ENCODE measurements at places on chromosomes 3 and 15.

DNA sequence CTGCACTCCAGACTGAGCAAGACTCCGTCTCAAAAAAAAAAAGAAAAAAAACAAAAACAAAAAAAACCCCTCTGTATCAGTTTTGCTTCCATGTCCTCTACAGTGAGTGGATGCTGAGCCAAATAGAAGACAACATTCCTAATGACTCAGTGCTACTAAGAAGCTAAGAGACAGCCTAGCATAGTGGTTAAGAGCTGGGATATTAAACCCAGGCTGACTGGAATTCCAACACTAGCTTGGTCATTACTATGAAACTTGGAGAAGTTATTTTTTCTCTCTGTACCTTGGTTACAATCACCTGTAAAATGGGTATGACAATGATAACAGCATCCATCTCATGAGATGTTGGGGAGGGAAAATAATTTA, 60.9 kb upstream of the PYGO1 start:
- no peak for DNase-seq

DNA sequence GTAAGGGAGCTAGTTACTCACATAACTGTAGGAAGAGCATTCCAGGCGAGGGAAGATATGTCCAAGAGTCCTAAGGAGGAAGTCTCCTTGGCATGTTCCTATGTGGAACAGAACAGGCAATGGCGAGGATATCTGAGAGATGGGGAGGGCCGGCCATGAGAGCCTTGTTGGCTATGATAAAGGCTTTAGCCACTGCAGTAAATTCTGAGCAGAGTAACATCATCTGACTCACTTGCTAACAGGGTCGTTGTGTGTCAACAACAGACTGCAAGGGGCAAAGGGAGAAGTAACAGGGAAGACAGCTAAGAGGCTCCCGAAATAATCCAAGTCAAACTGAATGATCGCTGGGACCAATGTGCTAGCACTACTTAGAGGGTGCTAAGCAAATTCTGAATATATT, 21.6 kb downstream of the SFMBT1 start:
- DNase-seq: no peak

- DNase-seq: no peak
Measured at GRCh38 chr3:142354076-142354475, 93.8 kb downstream of the XRN1 start.

- DNase-seq: no peak
Measured at GRCh38 chr3:193946945-193947344, 189.0 kb upstream of the HES1 start.

GRCh38 chr15:73375755-73376305, 7.1 kb upstream of the HCN4 start:
- DNase-seq: no peak

GRCh38 chr3:119294696-119295671, 801 bp downstream of the ARHGAP31 start:
- DNase-seq: no peak

DNA sequence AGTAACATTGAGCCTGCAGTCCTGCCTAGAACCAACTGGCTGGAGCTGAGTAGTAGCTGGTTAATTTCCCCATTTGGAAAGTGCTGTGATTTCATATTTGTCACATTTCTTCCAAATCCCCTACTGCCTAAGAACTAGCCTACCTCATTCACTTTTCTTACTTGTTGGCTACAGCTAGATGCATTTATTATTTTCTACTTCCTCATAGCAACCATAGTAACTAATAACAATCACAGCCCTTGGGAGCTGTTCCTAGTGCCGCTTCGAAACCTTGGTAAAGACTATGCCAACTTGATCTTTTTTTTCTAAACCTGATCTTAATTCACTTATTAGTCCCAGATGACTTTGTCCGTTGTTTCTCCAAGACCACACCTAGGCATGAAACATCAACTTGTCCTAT, 240.3 kb downstream of the FGF12 start:
- DNase-seq: no peak
